Stimulated activated CD8-positive, alpha-beta memory T cell treated with anti-CD3 and anti-CD28 coated beads, Interleukin-2, amount 100 ng/mL, for 1 hour (primary cell): ENCODE measurements at places on chromosomes 6 and 20.

DNA sequence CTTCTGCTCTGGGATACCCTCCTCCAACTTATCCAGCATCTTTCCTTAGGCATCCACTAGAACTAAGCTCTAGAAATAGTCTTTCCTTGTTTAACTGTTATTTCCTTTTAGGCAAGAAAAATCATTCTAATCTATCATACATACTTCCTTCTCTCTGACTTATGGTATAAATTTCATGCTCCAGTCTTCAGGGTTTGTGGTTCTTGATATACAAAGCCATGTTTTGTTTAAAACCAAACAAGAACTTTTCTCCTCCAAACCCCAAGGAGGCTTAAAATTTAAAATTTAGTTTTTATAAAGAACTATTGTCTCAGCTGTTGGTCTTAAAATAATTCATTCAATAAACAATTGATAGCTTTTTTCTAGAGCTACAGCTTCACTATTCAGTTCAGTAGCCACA, 77.2 kb downstream of the CD164 start:
- DNase-seq: no peak

GRCh38 chr20:18654448-18654773, 66.6 kb downstream of the DTD1 start:
- no peak for DNase-seq

- no peak for DNase-seq
Measured at GRCh38 chr6:797479-798077, 104.6 kb upstream of the EXOC2 start.

DNA sequence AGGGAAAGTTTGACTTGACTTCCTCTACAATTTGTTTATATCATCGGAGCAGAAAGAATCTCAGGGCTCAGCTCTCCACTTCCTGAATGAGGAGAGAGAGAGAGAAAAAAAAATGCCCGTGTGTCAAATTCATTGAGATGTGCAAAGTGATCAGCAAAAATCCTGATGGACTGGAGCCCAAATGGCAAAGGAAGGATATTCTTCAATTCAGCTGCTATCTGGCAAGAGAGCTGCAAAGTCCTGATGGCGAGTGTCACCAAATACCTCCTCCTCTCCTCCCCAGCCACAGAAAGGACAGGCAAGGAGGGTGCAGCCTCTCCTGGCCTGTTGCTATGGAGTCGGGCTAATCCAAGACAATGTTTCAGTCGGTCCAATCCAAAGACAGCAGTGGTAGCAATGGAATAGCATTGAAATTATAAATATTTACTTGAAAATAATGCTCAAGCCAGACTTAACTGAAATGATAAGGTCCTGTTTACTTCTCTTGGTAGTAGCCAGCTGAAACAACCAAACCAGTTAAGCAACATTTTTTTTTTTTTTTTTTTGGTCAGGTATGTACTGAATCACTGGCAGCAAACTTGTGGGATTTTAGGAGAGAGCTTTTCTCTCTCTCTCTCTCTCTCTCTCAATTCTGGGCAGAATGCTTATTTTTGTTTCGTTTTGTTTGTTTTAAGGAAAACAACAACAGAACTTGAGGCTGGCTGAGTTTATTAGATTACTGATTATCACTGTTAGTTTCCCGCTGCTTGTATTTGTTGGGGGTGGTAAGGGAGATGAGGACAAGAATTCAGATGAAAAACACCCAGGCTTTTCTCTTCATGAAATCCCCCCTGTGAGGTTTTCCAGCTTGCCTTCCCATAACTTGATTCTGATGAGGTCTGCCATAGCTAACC, 204.2 kb downstream of the BCAS1 start:
- no peak for DNase-seq

DNA sequence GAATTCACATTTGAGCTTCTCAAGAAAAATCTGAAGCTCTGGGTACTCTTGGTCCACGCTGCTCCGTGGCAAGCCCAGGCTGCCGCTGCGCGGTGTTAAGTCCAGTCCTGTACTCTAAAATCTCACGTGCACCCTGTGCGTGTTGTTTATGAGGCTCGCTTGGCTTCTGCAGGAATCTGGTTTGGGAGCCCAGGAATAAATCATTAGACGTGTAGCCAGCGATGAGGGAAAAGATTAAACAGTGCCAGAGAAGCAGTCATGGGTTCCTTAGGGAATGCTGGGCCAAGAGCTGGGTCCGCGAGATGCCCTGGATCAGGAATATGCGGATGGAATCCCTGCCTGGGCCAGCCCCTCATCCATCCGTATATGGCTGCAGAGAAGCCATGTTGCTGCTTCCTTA, 87.3 kb downstream of the KCNB1 start:
- DNase-seq: no peak
